Left renal pelvis (tissue), 4 donors: ENCODE measurements at places on chromosomes 16 and 17. TPM values are rescaled to one million over a fixed set of nuclear protein-coding genes. Genes with fewer than 3 reads are reported as not detected.

Gene DYNLL2
- polyA plus RNA-seq, result 58.6 TPM

Gene PHOSPHO1
- polyA plus RNA-seq, result 1.3 TPM

Gene TRPV2
- 3.6 TPM for polyA plus RNA-seq

Gene GNGT2
- polyA plus RNA-seq, result 1.5 TPM

GRCh38 chr16:59601452-59601851, 867.3 kb upstream of the GOT2 start:
- DNase-seq, result no peak

- DNase-seq, result no peak
Measured at GRCh38 chr16:5751216-5751615, 653.6 kb upstream of the EEF2KMT start.

GRCh38 chr17:73625991-73626673, 18.1 kb downstream of the SDK2 start:
- DNase-seq, result no peak

GRCh38 chr17:45127548-45128300, 4.6 kb downstream of the PLCD3 start:
- no peak for DNase-seq

DNA sequence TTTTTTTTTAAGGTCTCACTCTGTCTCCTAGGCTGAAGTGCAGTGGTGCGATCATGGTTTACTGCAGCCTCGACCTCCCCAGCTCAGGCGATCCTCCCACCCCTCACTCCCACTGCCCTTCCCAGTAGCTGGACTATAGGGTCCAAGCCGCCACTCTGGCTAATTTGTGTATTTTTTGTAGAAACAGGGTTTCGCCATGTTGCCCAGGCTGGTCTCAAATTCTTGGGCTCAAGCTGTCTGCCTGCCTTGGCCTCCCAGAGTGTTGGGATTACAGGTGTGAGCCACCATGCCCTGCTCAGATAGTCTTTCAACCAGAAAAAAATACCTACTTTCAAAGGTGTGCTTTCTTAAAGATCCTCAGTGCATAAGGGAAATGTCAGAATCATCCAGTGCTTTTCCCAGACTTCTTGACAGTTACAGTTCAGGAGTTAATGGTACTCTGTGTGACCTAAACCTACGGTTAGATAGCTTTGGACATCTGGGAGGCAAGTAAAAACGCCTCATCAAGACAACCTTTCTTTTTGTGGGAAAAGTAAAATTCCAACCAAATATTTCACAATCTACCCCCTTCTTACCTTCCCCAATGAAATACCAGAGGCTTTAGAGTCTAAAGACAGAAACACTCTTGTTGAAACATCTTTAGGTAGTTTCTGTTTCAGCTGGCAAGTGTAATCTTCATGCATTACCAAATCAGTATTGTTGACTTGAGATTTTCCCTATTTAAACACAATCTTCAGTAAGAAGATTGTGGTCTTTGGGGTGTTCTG, 6.8 kb downstream of the RSPRY1 start:
- DNase-seq, result no peak

DNA sequence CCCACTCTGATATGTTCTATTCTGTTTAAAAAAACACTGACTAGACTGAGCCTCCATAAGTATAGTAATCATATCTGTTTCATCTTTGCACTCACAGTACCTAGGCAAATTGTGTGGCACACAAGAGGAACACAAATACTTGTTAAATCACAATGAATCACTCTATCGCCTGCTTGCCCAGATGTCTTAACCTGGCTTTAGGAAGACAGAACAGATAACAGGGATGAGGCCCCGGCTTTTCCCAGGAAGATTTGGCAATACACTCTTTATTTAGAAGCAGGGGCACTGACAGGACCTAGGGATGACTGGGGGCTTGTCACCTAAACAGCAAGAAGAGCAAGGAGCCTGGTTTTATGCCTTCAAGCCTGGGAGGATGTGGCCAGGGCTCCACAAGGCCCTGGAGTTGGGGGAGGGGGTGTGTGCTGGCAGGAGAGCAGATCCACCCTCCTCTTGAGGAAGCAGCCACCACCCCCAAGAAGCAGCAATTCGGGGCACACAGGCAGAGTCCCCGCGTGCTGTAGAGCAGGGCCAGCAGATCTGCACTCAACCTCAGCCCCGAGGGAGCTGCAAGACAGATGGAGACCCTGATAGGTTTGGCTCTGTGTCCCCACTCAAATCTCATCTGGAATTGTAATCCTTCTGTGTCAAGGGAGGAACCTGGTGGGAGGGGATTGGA, 41.0 kb upstream of the KSR1 start:
- DNase-seq, result no peak

GRCh38 chr17:50836826-50837225, 1.4 kb downstream of the WFIKKN2 start:
- no peak for DNase-seq

GRCh38 chr17:63841350-63842172, 924 bp downstream of the SMARCD2 start:
- no peak for DNase-seq

DNA sequence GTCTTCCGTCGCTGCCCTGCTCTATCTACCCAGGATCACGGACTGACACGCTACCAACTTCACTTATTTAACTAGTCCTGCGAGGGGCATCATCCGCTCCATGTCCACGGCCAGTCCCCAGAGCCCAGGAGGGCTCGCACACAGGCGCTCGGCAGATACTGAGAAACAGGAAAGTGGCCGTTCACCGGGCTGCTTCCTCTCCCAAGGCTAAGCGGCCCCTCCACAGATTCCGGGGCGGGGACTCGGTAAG, 388 bp downstream of the OXLD1 start:
- DNase-seq, result no peak

DNA sequence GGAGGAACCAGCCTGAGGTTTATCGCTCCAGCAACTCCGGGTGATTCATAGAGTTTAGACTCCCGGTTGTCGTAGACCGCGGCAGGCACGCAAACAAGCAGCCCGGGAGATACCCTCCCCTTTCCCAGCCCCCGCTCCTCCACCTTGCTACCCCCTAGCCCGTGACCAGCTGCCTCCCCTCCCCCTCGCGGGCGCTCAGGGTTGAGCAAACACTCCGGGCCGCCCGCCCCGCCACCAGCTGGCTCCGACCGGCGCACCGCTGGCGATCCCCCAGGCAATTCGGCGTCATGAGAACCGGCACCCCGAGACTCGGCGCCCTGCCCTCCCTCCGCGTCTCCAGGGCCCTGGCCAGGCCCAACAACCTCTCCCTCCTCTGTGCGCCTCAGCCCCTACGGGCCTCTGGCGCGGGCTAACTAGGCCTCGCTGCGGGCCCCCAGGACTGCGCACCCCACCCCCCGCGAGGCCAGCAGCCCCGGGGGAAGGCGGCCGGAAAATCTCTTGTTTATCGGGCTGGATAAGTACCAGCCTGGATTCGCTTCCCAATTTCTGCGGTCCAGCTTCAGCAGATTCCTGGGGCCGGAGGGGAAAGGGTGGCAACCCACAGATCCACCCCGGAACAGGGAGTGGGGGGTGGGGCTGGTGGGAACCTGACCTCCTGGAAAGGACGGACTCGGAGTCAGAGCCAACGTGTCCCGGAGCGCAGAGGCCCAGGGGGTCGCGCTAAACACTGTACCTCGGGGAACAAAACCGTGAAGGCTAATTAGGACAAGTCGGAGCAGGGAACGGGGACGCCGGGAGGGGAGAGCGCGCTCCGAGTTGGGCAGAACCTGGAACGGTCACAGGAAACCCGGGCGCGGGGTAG, 951 bp upstream of the GPRC5C start:
- no peak for DNase-seq
